ENCODE measurements at places on chromosomes 6 and 20. TPM values are rescaled to one million over a fixed set of nuclear protein-coding genes. Genes with fewer than 3 reads are reported as not detected.

The SPTLC3 gene
- 26.4 TPM for total RNA-seq

The ORC3 gene
- total RNA-seq = 34.9 TPM

The MAVS gene
- total RNA-seq = 49.2 TPM

The HTR1E gene
- not detected for total RNA-seq

The SNAI1 gene
- 5.8 TPM for total RNA-seq

- DNase-seq = no peak
These were observed 70.4 kb upstream of the MLN start for GRCh38 chr6:33874136-33874760.

- no peak for DNase-seq
These were observed 20.0 kb downstream of the CD164 start for GRCh38 chr6:109362102-109362884.

DNA sequence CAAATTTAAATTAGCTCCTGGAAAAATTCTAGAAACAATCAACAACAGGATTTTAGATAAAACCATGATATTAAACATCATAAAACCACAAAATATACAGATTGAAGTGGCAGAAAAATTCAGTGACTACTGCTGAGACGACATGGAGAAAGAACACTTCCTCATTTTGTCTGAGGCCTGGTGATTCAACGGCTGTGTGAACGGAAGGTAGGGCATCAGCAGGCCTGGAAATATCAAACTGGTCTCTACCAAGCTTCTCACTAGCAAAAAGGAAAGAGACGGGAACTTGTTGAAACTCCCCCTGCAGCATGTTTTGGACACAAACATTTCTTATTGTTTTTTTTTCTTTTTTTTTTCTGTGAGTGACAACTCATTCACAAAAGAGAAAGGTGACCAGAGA, 58.0 kb upstream of the AHI1 start:
- no peak for DNase-seq

DNA sequence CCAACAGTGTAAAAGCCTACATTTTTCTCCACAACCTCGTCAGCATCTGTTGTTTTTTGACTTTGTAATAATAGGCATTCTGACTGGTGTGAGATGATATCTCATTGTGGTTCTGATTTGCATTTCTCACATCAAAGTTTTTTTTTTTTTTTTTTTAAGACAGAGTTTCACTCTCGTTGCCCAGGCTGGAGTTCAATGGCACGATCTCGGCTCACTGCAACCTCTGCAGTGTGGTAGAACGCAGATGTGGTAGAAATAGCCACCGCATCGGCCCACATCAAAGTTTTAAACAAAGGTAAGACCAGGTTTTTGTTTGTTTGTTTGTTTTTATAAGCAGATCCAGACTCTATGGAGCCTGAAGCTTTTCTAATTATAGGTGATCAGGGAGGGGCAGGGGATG, 12.7 kb upstream of the PPP1R3G start:
- no peak for DNase-seq

- no peak for DNase-seq
These were observed 780 bp upstream of the KIAA0319 start for GRCh38 chr6:24646771-24647170.

DNA sequence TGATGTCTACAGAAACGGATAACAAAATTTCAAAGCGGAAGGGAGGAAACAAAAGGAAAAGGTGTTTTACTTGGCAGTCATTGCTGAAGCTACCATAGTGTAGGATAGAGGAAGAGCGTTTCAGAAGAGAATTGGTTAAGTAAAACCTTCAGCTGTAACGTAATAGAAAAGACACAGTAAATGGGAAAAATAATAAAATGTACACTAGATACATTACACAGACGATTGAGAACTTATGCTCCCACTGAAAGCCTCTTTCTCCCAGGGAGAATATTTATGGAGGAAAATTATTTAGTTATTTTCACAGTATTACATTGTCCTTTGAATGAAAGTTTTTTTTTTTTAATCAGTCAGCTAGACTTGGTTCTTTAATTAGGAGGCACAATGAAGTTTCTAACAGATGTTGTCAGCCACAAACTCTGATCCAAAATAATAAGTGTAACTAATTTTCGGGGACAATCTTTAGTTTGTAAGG, 90.7 kb upstream of the PRDM1 start:
- DNase-seq = no peak

DNA sequence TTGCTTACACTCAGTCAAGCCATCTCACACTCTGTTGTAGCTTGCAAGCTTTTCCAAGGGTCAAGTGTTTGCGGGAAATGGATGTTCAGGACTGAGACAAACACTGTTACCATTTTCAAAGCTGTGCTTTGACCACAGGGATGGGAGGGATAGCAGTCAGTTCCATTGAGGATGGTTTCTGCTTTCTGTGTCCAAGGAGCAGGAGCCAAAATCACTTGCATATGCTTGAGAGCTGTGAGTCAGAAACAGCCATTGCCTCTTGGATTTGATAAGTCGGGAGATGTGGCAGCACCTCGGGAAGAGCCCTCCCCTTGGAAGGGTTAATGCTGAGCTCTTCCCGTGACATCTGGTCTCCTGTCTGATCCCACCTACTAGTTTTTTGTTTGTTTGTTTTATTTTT, 85.2 kb downstream of the TCP11 start:
- no peak for DNase-seq

- peak; percentile 80 for DNase-seq
These were observed 6.0 kb downstream of the SDC4 start for GRCh38 chr20:45341939-45342854.

GRCh38 chr6:147117011-147117410, 87.2 kb upstream of the STXBP5 start:
- no peak for DNase-seq

- peak; percentile 55 for DNase-seq
These were observed 225.5 kb downstream of the BMP7 start for GRCh38 chr20:57040924-57041323.

- DNase-seq = peak; percentile 97
These were observed 432 bp downstream of the HSPA1L start for GRCh38 chr6:31814677-31815024.
